CD4-positive, alpha-beta T cell (primary cell): ENCODE measurements at places on chromosomes 3 and 15.

DNA sequence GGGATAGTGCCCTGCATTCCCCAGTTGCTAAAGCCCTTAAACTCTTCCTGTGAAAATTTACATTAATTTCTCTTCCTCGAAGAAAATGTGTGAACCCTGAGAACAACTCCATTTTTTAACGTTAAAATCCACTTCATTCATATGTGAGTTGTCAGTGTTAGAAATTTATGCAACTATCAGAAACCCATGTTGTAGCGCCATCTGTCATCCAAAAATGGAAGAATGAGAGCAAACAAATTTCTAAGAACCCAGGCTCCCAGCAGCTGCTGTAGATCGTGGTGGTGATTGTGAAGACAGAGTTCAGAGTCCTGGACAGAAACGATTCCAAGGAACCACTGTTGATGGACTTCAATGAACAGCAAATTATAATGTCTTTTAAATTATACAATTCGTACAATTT lies 179.7 kb upstream of the NDN start:
- DNase-seq: no peak

DNA sequence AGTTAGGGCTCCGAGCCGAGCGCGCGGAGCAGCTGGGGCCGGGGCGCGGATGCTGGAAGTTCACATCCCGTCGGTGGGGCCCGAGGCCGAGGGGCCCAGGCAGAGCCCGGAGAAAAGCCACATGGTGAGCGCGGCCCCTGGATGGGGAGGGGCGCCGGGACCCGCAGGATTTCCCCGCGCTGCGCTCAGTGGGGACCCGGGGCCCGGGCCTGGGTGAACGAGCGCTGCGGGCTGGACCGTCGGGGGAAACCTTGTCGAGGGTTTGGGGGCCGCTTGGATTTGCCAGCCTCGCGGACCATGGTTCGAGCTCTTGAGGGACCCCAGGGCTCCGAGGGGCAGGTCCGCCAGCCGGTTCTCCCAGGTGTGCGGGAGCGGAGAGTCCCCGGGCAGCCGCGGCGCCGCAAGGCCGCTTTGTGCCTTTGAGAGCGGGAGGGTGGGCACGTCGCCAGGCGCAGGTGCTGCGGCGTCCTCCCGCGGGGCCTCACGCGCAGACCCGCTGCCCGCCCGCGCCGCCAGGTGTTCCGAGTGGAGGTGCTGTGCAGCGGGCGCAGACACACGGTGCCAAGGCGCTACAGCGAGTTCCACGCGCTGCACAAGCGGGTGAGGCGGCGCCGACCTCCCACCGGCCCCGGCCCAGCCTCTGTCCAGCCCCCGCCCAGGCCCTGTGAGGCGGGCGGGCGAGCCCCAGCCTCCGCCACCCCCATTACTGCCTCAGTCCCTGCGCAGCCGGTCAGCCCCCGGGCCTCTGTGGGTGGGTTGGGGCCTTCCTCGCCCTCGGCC lies at the start of gene SNX22:
Gene SNX22, plus strand, starts transcription at position 5 of the 780 bp plus-strand sequence. Its CDS starts 45 bp downstream, at position 50.
- DNase-seq: no peak

DNA sequence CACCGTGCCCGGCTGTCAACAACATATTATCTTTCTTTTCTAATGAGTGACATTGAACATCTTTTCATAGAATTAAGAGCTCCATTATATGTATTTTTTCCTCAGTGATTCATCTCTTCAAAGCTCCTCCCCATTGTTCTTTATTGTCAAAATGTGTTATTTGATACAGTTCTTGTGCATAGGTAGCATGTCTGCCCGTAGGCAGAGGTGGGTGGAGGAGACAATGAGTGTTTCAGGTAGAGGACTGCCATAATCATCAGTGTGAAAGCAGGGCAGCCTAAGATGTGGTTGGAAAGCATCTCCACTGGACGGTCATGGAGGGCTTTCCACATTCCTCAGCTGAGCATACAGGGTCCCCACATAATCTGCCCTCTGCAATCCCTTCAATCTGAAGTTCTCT lies 452.0 kb upstream of the MCTP2 start:
- no peak for DNase-seq

- no peak for DNase-seq
Observed at GRCh38 chr3:29475305-29475840, 194.5 kb downstream of the RBMS3 start.

DNA sequence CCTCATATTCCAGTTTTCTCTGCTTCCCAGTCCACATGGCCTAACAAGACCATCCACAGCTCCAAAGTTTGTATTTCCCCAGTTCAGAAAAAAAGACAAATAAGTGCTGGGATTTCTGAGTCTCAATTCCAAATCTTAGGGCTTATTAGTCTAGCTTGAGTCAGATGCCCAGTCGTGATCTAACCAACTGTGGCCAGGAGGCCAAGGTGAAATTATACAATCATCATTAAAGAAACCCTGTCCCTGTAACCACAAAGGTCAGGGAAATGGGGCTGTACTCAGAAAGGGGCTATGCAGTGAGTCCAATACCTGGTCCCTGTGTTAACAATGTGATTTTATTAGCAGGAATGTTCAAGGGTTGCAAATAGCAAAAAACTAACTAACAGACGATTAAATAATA lies 40.5 kb upstream of the MITF start:
- DNase-seq: no peak

DNA sequence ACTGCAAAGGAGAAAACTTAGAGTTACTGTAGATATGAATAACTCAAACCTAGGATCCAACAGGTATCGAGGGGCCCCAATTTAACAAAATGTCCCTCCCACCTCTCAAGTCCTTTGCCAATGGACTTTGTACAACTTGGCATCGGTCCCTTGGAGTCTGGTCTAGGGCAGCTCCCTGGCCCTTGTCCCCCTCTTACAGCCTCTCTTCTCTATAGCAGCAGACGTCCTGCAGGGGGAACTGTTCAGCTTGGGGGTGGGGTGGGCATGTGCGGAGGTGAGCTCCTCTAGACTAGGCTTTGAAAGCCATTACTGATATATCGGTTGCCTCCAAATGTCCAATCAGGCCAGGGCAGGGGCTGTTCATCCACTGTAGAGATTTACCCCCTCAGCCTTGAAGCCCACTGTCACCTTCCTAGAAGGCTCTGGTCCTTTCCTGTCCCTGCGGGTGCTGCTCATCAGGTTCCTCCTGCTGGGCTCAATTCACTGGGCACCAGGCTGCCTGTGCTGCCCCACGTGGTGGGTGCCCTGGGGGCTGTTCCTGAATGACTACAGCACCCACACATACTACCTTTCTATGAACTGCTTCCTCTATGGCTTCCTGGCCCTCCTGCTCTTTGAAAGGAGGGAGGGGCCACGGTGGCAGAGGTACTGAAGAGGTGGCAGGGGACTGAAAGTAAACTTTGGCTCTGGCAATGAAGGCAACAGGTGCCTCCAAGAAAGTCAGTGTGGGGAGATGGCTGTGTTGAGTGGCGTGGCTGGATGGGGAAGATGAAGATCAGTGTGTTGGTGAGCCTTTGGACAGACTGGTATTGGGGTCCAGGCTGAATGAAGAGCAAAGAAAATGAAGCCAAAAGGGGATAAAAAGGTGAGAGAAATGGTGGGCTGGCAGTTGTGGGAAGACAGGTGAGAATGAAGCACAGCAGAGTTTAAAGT lies 78.8 kb upstream of the MEX3B start:
- no peak for DNase-seq

GRCh38 chr3:8868996-8869395 lies 94.3 kb downstream of the RAD18 start:
- no peak for DNase-seq

DNA sequence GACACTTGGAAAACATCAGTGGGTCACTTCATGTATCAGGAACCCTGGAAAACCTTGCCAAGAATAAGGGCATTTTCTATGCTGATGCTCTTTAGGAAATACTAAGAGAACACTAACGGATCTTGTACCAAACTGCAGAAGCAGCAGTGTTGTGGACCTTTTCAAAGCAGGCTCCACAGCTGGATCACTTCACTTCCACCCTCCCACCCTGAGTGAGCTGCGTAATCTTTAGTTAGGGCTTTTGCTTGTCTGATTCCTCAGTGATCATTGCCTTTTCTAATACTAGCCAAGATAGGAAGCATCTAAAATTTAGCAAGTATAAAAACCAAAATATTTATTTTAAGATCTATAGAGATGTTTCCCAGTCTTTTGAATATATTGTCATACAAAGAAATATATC lies 229.0 kb downstream of the EPHA6 start:
- DNase-seq: no peak

GRCh38 chr3:29392625-29393388 lies 111.9 kb downstream of the RBMS3 start:
- DNase-seq: no peak

DNA sequence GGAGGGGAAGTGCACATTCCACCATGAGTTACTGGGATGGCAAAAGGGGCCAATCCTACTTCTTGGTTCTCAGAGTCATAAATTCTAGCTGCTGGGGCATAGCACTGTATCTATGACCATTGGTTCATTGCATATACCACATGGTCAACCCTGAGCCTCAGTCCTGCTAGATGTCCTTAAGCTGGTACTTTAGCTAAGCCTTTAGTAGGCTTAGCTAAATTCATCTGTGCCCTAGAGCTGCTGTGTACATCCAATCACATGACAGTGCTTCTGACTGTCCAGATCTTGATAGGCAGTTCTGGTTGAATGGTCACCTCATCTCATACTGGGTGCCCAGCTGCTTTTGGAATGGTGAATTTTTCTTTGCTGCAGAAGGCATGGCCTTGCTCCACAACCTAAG lies 8.2 kb downstream of the NDUFB4 start:
- DNase-seq: no peak

DNA sequence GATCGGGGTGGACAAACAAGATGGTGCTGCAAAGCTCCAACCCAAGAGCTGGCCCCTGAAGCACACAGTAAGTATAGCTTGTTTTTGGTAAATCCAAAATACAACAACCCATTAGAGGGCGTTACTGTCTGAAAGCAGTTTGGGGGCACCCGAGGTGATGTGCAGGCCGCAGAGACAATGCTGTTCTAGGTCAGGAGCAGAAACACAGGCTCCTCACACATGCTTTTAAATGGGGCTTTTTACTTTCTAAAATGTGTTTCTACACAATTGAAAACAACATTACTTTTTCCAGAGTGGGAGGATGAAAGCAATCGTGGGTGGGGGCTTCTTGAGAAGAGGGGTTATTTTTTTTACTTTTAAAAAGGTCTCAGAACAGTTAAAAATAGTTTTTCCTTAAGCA lies 1029.3 kb upstream of the CFAP20DC start:
- DNase-seq: peak; percentile 60

- no peak for DNase-seq
Observed at GRCh38 chr3:42440924-42441323, 30.5 kb upstream of the LYZL4 start.

DNA sequence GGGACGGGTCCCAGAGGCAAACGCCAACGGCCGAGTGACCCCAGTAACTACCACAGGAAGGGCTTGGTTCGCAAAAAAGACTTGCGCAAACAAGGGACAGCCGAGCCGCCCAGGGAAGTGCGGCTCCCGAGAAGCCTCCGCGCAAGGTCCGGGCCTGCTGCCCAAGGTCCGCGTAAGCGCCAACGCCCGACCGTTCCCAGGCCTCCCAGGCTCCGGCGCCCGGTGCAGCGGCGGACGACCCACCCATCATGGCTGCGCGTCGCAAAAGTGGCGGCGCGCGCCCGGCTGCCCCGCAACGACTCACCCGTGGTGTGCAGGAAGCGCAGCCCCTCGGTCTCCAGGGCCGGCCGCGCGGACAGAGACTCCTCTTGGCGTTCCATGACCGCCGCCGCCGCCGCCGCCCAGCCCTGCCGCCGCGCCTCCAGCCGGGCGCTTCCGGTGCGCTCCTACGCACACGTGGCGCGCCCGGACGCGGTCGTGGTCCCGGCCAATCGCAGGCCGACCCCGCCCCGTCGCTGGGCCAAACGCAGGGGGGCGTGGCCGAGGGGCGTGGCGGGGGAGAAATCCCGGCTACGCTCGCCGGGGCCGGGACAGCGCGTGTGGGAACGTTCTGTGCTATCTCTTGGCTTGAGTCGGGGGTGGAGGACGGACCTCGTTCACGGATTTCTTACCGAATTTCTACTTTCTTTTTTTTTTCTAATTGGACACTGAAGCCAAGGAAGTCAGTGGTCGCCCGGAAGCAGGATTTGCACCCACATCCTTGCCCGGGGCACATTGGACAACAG lies at the start of gene SELENOS:
Gene SELENOS, minus strand, starts transcription at position 448 of the 785 bp plus-strand sequence. Its CDS starts 68 bp downstream, at position 380.
- peak; percentile 90 for DNase-seq

GRCh38 chr3:194379651-194380050 lies 10.1 kb upstream of the LRRC15 start:
- no peak for DNase-seq

- no peak for DNase-seq
Observed at GRCh38 chr3:117165601-117166051, 456.0 kb downstream of the TUSC7 start.

- DNase-seq: no peak
Observed at GRCh38 chr3:105448338-105448982, 81.8 kb downstream of the ALCAM start.

- DNase-seq: no peak
Observed at GRCh38 chr15:70169147-70169546, 71.4 kb upstream of the TLE3 start.
